ENCODE measurements at places on chromosomes 3 and 15.

DNA sequence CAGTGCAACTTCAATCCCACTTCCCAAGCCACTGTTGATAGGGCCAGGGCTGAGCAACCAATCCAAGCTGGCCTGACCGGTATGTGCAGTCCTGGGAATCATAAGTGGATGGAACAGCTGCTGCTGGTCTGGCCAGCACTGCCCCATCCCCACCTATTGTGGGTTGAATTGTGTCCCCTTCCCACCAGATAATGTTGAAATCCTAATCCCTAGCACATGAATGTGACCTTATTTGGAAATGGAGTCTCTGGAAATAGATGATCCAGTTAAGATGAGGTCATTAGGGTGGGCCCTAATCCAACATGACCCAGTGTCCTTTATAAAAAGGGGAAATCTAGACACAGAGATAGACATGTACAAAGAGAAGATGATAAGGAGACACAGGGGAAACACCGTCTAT is 13.7 kb upstream of the PDIA5 start:
- DNase-seq = no peak

DNA sequence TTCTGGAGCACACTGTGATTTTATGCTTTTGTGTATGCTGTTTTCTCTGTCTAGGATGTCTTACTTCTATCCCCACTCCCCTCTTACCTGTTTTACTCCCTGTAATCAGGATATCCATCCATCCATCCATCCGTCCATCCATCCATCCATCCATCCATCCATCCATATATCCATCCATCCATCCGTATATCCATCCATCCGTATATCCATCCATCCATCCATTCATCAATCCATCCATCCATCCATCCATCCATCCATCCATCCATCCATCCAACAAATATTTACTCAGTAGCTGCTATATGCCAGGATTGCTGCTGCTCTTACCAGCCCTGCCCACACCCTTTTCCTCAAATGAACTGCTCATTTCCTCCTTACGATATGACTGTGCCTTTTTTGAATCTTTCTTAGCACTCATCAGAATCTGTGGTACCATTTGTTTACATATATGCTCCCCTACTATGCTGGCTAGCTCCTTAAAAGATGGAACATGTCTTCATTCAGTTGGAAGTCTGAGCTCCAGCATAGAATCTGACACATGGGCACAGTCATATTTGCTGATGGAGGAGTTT is 35.2 kb downstream of the USP13 start:
- DNase-seq = no peak

GRCh38 chr3:119745942-119746341 is 36.0 kb upstream of the NR1I2 start:
- no peak for DNase-seq

DNA sequence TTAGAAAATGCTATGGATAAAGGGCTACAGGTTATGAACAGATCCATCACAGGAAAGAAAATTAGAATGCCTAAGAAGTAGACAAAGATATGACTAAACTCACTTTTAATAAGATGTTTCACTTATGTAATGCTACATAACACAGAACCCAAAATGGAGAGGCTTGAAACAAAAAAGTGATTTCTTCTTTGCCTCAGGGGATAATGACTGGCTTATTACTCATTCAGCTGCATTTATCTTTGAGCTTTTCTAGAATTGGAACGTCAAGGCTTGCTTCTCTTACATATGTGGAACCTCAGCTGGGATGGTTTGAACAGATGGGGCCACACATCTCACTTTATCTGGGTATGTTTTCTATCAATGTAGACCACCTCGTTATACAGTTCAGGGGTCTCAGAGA is 120.6 kb upstream of the EPHA3 start:
- no peak for DNase-seq

GRCh38 chr15:95940431-95940985 is 390.0 kb upstream of the NR2F2 start:
- DNase-seq = no peak

- no peak for DNase-seq
These were observed 350.5 kb upstream of the TBL1XR1 start for GRCh38 chr3:177547711-177548350.
